Mucosa of gallbladder (tissue), 1 donor: ENCODE measurements at places on chromosomes 11 and 22. TPM values are rescaled to one million over a fixed set of nuclear protein-coding genes. Genes with fewer than 3 reads are reported as not detected.
A peak's percentile ranks its signal among the peaks of the same experiment; 100 is the strongest.

GRCh38 chr11:69635195-69635594 is 5.8 kb upstream of the CCND1 start:
- DNase-seq, result no peak

- no peak for DNase-seq
These were observed 21.3 kb downstream of the MYO18B start for GRCh38 chr22:25763239-25763777.

GRCh38 chr11:16001044-16001568 is 355.2 kb downstream of the SOX6 start:
- no peak for DNase-seq

- DNase-seq, result peak; percentile 19
These were observed 417.0 kb upstream of the DDI1 start for GRCh38 chr11:103619480-103619879.

DNA sequence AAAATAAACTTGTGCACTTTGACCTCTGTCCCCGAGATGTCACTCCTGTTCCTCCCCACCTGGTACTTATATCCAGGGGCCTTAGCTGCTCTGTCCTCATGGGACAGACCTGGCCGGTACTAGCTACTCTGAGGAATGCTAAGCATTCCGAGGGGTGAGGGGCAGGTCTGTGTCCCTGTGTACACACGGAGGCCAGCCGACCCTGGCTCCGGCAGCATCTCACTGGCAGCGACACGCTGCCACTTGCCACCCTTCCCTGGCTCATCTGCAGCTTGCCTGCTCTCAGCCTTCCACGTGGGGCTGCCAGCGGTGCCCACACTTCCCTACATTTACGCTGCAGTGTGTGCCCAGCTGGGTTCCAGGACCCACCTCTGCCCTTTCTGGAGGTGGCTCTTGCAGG is 21.6 kb upstream of the TEF start:
- no peak for DNase-seq

GRCh38 chr11:17887779-17888178 is 125.1 kb downstream of the SERGEF start:
- DNase-seq, result no peak

- no peak for DNase-seq
These were observed 31.0 kb upstream of the ACCSL start for GRCh38 chr11:44016546-44017442.

GRCh38 chr11:92296138-92296515 is 71.5 kb downstream of the FAT3 start:
- DNase-seq, result no peak

DNA sequence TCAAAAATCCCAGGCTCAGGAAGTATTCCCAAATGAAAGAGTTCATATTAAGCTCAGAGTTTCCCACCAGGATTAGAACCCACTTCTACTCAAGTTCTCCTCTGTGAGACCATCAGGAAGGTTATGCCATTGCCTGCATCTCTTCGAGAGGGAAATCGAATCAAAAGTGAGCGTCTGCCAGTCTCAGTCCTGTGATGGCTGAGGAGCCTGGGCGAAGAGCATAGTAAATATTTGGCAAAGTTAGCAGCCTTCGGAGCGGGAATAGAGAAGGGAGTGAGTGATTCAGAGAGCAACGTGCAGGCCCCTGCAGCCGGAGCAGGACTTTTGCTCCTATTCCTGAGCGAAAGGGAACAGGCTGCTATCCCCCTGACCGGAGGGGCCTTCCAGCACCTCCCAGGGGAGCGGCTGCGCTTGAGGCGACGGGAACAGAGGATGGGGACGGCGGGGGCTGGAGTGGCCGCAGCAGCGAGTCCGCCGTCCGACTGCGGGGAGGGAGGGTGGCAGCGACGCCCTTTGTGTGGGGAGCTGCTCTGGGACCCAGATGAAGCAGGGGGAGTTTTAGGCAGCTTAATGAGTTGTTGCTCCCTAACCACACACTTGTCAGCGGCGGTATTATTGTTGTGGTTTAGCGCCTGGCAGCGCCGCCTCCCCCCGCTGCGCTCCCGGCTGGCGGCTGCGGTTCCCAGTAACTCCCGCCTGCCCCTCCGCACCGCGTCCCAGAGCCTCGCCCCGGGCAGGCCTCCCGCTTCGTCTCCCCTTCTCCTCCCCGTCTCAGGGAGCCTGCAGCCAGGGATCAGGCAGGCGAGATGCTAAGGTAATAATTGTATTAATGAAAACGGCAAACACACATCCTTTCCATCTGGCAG is 21.7 kb upstream of the NRGN start:
- DNase-seq, result no peak

- no peak for DNase-seq
These were observed 114.7 kb downstream of the MSANTD4 start for GRCh38 chr11:105907319-105907718.

- peak; percentile 77 for DNase-seq
These were observed 3.1 kb downstream of the CBX6 start for GRCh38 chr22:38868886-38869381.

- DNase-seq, result no peak
These were observed 25.0 kb upstream of the OAF start for GRCh38 chr11:120185706-120186455.

GRCh38 chr11:5129457-5129877 is 8.7 kb downstream of the OR52A5 start:
- DNase-seq, result no peak

DNA sequence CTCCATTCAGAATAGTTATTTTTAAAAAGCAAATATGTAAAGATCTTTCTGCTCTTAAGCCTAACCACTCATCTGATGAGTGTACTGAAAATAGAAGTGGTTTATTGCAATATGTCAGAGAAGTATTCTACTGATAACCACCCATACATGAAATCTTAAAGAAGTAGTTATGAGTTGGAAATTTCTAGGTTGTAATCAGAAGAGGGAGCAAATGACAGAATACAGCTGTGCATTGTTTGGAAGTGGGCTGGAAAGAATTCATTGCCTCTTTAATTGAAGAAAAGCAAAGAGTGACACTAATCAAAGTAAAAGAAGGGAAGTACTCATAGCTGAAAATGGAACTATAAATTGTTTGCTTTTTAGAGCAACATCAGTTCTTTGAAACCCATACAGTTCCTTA is 39.4 kb downstream of the FDX1 start:
- no peak for DNase-seq

DNA sequence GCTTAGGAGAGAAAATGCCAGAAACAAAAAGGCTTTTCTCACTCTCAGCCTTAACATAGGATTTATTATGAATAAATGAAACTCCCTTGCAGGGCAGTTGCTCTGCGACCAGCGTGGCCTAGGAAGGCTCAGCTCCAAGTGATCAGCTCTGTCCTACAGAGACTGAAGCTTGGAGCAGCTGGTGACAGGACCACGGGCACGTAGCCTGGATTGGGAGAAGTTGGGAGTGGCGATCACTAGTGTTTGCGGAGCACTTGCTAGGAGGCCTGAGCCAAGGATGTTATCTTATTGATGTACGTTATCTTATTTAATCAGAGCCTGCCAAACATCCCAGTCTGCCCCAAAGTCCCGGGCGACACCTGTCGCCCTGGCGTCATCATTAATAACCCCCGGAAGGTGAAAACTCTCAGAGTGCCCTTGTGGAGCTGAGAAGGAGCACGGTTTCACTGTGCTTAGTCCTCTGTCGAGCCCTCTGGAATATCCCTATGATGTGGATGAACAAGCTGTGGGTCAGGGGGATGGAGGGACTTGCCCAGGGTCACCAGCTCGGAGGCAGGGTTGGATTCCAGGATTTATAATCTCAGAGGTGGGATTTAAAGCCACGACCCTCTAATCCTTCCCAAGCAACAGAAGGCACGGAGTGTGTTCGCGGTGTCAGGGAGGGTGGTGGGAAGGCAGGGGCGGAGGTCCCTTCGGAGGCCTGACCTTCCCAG is 40.8 kb upstream of the SMIM38 start:
- peak; percentile 87 for DNase-seq

- no peak for DNase-seq
These were observed 856.4 kb downstream of the LRRC4C start for GRCh38 chr11:40602866-40603552.

DNA sequence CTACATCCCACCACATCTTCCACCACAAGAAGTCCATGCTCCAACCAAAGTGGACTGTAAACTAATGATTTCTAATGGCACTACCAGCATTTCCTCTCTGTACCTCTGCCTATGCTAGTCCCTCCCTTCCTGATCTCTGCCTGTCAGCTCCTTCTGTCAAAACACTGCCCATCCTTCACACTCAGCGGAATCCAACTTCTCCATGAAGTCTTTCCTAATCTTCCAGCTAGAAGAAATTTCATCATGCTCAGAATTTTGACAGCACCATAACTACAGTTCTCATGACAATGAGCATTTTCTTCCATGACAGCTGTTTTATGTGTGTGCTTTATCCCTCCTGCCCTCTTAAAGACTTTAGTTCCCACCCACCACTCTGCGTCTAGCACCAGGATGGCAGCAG is 111.4 kb downstream of the SERGEF start:
- DNase-seq, result no peak

DNA sequence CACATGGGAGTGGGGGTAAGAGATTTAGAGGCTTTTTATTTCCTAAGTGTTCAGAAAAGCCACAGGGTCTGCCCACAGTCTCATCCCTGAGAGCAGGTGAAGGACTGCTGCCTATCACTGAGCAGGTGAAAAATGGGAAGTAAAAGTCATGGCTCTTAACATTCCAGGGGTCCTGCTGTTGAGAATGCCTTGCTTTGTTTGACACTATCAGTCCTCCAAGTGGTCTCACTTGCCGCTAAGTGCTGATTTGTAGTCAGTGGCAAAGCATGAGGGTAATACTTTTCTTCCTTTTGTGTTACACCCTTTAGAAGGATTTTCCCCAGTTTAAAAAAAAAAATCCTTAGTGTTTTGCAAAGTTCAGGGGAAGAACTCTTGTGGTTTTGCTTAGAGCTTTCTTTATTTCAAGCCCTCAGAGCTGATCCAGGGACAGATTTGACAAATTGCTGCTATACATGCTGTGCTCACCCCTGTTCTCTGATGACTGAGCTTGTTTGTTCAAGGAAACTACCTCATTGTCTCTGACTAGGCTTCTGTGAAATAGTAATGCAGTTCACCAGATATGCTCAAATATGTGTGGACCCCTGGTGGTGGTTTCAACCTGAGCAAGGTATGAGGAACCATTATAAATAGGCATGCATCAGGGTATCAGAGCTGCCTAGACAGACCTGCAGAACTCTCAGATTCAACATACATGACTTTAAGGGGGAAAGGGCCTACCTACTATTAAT is 141.0 kb downstream of the ARHGAP42 start:
- no peak for DNase-seq

- no peak for DNase-seq
These were observed 20.7 kb downstream of the SLN start for GRCh38 chr11:107691000-107691750.

DNA sequence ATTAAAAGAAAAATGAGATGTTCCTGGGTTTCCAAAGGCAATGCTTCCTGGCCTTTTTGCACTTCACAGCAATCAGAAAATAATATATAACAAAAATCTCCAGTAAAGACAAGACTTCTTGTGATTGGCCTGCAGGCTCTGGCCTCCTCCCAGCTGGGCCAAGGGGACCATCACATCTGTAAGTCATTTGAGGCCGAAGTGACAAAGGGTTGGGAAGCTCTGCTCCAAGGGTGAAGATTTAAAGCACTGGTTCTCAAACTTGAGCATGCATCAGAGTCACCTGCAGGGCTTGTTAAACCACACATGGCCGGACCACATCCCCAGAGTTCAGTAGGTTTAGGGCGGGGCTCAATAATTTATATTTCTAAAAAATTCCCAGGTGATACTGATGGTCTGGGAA is 32.1 kb downstream of the ARFGAP2 start:
- DNase-seq, result no peak

- no peak for DNase-seq
These were observed 111.7 kb downstream of the MORC2 start for GRCh38 chr22:30856741-30857502.

Gene HOATZ
- not detected for total RNA-seq

Gene KRTAP5-10
- total RNA-seq, result not detected

Gene WNT7B
- 22.1 TPM for total RNA-seq

Gene LMO2
- 26.8 TPM for total RNA-seq

Gene MMP10
- not detected for total RNA-seq

Gene ACTN3
- total RNA-seq, result 0.12 TPM

Gene GAL
- not detected for total RNA-seq

Gene ARHGEF12
- total RNA-seq, result 127 TPM

Gene PGGHG
- 42.8 TPM for total RNA-seq

Gene CST6
- total RNA-seq, result 1.0 TPM

Gene SORL1
- 71.3 TPM for total RNA-seq

Gene CBLIF
- total RNA-seq, result not detected
